ENCODE measurements at places on chromosomes 12 and 14. TPM values are rescaled to one million over a fixed set of nuclear protein-coding genes. Genes with fewer than 3 reads are reported as not detected.

GRCh38 chr12:54879579-54879978, 25.3 kb downstream of the MUCL1 start:
- no peaks in the 10 kb centered on the region for H3K4me1 ChIP-seq
- no peak for DNase-seq
- H3K27ac ChIP-seq, result no peak overlapping the region
- no peaks in the 10 kb centered on the region for H3K27me3 ChIP-seq
- H3K4me3 ChIP-seq, result no peak overlapping the region
- no peaks in the 10 kb centered on the region for H3K36me3 ChIP-seq

GRCh38 chr12:96093543-96094196, 58.3 kb upstream of the LTA4H start:
- DNase-seq, result no peak
- H3K27me3 ChIP-seq, result no peaks in the 10 kb centered on the region
- H3K36me3 ChIP-seq, result no peaks in the 10 kb centered on the region

Gene PRH2
- total RNA-seq, result 0.68 TPM

Gene AQP2
- not detected for total RNA-seq

Gene DHRS1
- total RNA-seq, result 86.2 TPM

DNA sequence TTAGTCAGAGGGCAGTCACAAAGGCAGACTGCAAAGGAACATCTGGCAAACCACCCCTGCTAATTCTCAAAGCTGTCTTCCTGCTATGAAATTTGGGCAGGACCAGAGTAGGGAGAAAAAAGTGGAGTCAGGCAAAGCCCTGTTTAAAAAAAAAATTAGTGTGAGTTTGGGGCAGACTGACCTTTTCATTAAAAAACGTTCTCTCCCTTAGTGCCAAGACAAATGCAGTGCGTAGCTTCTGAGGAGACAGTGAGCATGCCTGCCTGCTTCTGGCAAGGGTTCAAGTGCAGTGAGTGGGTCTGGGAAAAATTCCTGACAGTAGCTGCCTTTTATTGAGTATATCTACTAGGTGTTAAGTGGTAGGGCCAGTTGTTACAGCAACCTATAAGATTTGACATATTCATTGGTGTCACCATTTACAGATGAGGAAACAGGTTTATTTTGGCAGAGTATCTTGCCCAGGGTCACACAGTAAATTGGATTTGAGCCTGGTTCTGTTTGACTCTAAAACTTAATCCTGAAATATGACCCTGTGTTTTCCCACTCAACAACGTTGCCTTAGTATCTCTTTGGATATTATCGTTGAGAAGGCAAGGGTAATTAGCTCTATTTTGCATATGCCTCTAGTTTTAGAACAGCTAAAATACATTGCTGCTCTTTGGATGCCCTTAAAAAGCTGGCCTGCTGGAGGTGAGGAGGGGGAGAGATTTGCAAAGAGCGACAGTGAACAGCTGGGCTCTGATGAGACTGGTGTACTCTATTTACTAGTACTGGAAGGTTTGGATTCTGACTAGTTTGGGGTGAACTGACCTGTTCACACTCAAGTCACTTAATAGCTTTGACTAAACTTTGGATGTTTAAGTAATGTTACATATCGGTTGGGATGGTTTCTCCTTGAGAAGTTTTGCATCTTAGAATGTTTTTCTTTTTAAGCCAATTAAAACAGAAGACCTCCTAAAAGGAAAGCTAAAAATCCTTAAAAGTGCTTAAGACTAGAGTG, 72.8 kb downstream of the PAPOLA start:
- H3K27ac ChIP-seq, result peak overlapping the region; percentile 81
- H3K27me3 ChIP-seq, result no peaks in the 10 kb centered on the region
- no peak overlapping the region for H3K4me3 ChIP-seq
- H3K4me1 ChIP-seq, result peaks cover 53% of the 10 kb centered on the region

DNA sequence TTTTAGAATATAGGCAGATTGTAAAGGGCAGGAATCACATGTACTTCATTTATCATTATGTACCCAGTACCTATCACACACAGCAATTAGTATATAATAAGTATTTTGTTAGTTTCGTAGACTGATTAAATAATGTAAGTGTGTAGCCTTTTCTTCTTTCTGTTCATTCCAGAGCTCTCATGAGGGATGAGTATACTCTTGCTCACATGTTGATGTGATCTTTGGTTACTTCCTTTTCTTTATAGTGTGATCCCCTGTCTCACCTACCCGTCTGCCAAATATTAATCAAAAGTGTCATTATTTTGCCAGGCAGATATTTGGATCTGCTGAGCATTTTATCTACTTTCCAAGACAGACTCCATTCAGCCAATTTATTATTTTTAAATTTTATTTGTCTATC, 156.1 kb downstream of the PCNX1 start:
- no peak overlapping the region for H3K27ac ChIP-seq
- no peak overlapping the region for H3K4me3 ChIP-seq
- no peak for DNase-seq
- no peaks in the 10 kb centered on the region for H3K36me3 ChIP-seq
- H3K27me3 ChIP-seq, result no peaks in the 10 kb centered on the region
- no peaks in the 10 kb centered on the region for H3K4me1 ChIP-seq

Gene PLCZ1
- total RNA-seq, result not detected

Gene DIO2
- total RNA-seq, result 54.0 TPM

- DNase-seq, result no peak
- H3K27ac ChIP-seq, result no peak overlapping the region
- no peaks in the 10 kb centered on the region for H3K36me3 ChIP-seq
- H3K4me3 ChIP-seq, result no peak overlapping the region
- H3K27me3 ChIP-seq, result no peaks in the 10 kb centered on the region
- peaks cover 4% of the 10 kb centered on the region for H3K4me1 ChIP-seq
Observed at GRCh38 chr12:131091976-131092691, 138.4 kb downstream of the ADGRD1 start.

- no peak for DNase-seq
- no peaks in the 10 kb centered on the region for H3K36me3 ChIP-seq
- no peak overlapping the region for H3K4me3 ChIP-seq
- H3K27me3 ChIP-seq, result no peaks in the 10 kb centered on the region
Observed at GRCh38 chr14:33617154-33617553, 333.7 kb downstream of the EGLN3 start.

GRCh38 chr12:21725731-21726130, 48.8 kb downstream of the KCNJ8 start:
- H3K4me3 ChIP-seq, result no peak overlapping the region
- no peaks in the 10 kb centered on the region for H3K4me1 ChIP-seq

Gene EVL
- 61.2 TPM for total RNA-seq

- no peak overlapping the region for H3K4me3 ChIP-seq
- no peak overlapping the region for H3K27ac ChIP-seq
- no peaks in the 10 kb centered on the region for H3K36me3 ChIP-seq
- H3K27me3 ChIP-seq, result no peaks in the 10 kb centered on the region
- no peaks in the 10 kb centered on the region for H3K4me1 ChIP-seq
Observed at GRCh38 chr14:100619396-100620254, 32.4 kb upstream of the BEGAIN start.

Gene CLEC9A
- not detected for total RNA-seq

DNA sequence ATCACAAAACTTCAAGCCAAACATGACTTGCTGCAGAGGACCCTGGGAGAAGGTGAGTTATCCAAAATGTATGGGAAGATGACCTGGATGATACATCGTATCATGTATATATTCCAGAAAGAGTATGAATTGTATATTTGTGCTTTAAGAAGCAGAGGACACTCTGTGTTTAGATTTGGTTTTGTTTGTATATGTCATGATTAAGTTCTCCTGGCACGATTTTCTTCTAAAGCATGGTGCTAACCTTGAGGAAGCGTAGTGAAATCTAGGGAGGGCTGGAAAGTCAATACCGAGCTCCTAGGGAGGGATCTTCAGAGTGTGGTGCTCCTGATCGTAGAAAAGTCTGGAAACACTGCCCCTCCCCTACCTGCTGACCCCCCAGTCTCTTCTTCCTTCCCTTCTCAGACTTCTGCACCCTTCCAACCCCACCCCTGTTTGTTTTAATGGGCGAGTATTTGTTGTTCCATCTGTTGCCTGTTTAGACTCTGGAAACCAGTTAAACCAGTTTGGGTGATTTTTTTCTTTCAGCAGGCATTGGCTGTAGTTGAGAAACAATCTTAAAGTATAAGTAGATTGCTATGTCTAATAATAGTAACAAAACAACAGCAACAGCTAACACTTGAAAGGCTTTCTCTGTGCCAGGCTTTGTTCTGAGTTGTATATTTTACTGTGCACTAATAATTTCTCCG, 141.6 kb downstream of the KICS2 start:
- peaks cover 17% of the 10 kb centered on the region for H3K4me1 ChIP-seq
- no peak overlapping the region for H3K4me3 ChIP-seq
- DNase-seq, result no peak
- no peaks in the 10 kb centered on the region for H3K27me3 ChIP-seq
- H3K27ac ChIP-seq, result no peak overlapping the region

GRCh38 chr12:98587084-98587483, 6.4 kb upstream of the SLC25A3 start:
- H3K4me3 ChIP-seq, result no peak overlapping the region
- DNase-seq, result no peak
- H3K27me3 ChIP-seq, result no peaks in the 10 kb centered on the region
- H3K27ac ChIP-seq, result no peak overlapping the region
- no peaks in the 10 kb centered on the region for H3K4me1 ChIP-seq

Gene NRDE2
- total RNA-seq, result 13.4 TPM

DNA sequence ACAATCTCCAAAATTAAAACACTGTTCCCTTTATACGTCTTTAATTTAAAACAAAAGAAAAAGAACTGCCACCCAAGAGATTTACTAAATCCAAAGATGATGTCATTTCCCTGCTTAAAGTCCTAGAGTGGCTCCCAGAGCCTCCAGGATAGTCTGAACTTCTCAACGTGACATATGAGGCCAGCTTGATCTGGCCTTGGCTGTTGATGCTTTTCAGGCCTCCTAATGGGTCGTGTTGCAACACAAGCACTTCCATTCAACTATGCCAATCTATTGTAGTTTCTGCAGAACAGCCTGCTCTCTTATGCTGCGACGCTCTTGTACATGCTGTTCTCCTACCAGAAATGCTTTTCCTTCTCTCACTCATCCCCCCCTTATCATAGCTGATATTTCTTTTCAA, 35.7 kb downstream of the LGR5 start:
- H3K36me3 ChIP-seq, result no peaks in the 10 kb centered on the region
- H3K27ac ChIP-seq, result no peak overlapping the region
- no peak overlapping the region for H3K4me3 ChIP-seq
- no peak for DNase-seq
- H3K27me3 ChIP-seq, result no peaks in the 10 kb centered on the region

Gene RAD51AP1
- 4.4 TPM for total RNA-seq

GRCh38 chr12:3551976-3552725, 61.1 kb downstream of the PRMT8 start:
- H3K4me1 ChIP-seq, result no peaks in the 10 kb centered on the region
- H3K4me3 ChIP-seq, result no peak overlapping the region
- no peaks in the 10 kb centered on the region for H3K27me3 ChIP-seq
- no peak for DNase-seq
- H3K27ac ChIP-seq, result no peak overlapping the region
- no peaks in the 10 kb centered on the region for H3K36me3 ChIP-seq

- no peaks in the 10 kb centered on the region for H3K27me3 ChIP-seq
- no peak for DNase-seq
- H3K4me3 ChIP-seq, result no peak overlapping the region
- no peak overlapping the region for H3K27ac ChIP-seq
- H3K36me3 ChIP-seq, result no peaks in the 10 kb centered on the region
- H3K4me1 ChIP-seq, result no peaks in the 10 kb centered on the region
Observed at GRCh38 chr14:26841326-26841725, 243.5 kb upstream of the NOVA1 start.

Gene ING4
- total RNA-seq, result 8.3 TPM

All from esophagus squamous epithelium (tissue), 5 donors.